ENCODE measurements at places on chromosomes 6 and 20. TPM values are rescaled to one million over a fixed set of nuclear protein-coding genes. Genes with fewer than 3 reads are reported as not detected.

ABHD16A gene
- 70.9 TPM for total RNA-seq

PPP1R3D gene
- total RNA-seq: 7.9 TPM

CCR6 gene
- not detected for total RNA-seq

GABRR2 gene
- 0.34 TPM for total RNA-seq

OXT gene
- not detected for total RNA-seq

BMP6 gene
- total RNA-seq: 0.44 TPM

- no peak overlapping the region for H3K4me3 ChIP-seq
- no peak for DNase-seq
- no peak overlapping the region for H3K27ac ChIP-seq
- H3K27me3 ChIP-seq: no peaks in the 10 kb centered on the region
- H3K4me1 ChIP-seq: peaks cover 7% of the 10 kb centered on the region
- H3K36me3 ChIP-seq: peaks cover 2% of the 10 kb centered on the region
Measured at GRCh38 chr6:137999815-138000214, 107.4 kb downstream of the PERP start.

DNA sequence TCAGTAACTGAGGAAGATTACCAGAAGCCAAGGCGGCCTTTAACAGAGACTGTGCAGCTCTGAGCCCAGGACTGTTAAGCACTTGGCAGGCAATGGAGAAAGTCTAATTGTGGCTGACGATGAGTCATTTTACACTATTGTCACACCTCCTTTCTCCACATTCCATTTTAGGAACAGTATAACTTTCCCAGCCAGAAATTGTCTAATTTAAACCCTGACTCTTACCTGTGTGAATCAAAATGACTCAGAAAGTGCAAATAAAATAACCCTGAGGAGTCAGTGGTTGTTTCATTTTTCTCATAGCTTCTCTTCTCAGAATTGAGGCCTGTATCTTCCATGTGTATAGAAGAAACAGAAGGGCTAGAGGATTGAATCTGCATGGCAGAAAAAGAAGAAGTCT, 40.0 kb upstream of the OPN5 start:
- no peaks in the 10 kb centered on the region for H3K36me3 ChIP-seq
- no peak for DNase-seq
- no peaks in the 10 kb centered on the region for H3K4me1 ChIP-seq
- H3K4me3 ChIP-seq: no peak overlapping the region

GRCh38 chr6:142958343-142958742, 13.4 kb upstream of the HIVEP2 start:
- no peaks in the 10 kb centered on the region for H3K27me3 ChIP-seq
- H3K4me3 ChIP-seq: no peak overlapping the region
- H3K36me3 ChIP-seq: no peaks in the 10 kb centered on the region
- H3K4me1 ChIP-seq: no peaks in the 10 kb centered on the region
- no peak for DNase-seq

DNA sequence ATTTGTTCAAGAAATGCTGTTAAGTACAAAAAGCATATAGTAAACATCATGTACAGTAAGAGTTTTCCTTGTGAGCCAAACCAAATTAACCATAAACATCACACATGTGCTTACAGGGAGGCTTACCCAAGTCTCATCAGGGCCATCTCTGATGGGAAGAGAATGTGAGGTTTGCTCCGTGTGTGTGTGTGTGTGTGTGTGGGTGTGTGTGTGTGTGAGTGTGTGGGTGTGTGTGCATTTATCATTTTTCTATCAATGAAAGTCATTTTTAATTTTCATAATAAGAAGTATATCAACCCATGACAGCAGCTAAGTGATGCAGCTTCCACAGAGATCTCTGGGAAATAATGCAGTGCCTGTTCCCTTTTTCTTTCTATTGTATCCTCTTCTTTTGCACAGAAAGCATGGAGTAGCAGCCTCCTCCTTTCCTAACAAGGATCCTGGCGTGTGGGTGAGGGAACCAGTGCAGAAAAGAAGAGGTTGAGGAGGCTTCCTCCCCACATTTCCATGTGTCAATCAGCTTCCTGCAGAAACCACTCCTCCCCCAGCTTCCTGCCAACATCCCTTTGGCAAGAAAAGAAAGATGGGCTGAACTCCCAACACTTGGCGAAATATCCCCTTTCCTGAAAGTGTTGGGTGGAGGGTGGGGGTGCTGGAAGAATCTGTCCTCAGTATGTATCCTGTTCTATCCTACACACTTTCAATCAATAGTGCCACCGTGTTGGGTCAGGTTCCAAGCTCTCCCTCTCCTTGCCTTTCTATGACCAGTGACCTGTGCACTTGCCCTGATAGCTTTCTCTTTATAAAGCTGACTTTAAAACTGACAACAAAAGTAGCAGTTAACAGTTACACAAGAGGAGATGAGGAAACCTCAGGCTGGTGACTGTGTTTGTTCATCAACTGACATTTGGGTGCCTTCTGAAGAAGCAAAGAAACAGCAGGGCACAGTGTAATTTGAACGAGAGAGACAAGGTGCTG, 251.8 kb upstream of the CITED2 start:
- peak overlapping the region; percentile 73 for H3K27ac ChIP-seq
- no peak for DNase-seq
- H3K27me3 ChIP-seq: no peaks in the 10 kb centered on the region
- peaks cover 6% of the 10 kb centered on the region for H3K36me3 ChIP-seq
- H3K4me1 ChIP-seq: peaks cover 27% of the 10 kb centered on the region
- H3K4me3 ChIP-seq: no peak overlapping the region

DNA sequence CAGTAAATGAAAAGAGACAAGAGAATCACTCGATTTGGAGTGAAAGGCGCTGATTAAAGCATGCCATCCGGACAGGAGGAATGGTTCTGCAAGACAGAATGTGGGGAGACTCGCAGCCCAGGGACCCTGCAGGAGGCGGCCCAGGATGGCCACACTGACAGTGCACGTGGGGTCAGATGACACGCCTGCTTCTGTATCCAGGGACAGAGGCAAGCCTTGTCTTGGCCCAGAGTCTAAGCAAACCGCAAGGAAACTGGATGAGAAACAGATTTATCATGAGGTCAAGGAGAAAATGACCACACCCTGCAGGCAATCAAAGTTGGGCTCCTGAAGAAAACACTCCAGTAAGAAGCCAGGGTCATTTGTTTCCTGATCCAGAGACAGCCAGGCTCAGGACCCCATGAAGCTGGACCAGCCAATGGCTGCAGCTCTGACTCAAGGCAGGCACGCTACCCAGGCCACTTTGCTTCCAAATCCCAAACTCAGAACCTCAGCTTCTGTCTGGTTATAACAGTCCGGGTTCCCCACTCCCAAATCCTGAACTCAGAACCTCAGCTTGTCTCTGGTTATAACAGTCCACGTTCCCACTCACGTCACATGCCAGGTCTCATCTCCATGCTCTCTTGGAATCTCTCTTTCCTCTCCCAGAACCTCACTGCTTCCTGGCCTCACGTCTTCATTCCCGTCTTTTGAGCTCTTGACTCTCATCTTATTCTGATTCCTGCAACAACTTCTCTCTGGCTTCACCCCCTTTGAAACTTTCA, 144.9 kb upstream of the THBS2 start:
- H3K27me3 ChIP-seq: no peaks in the 10 kb centered on the region
- H3K4me3 ChIP-seq: no peak overlapping the region
- H3K36me3 ChIP-seq: no peaks in the 10 kb centered on the region
- no peak for DNase-seq
- H3K27ac ChIP-seq: peak overlapping the region; percentile 68

DNA sequence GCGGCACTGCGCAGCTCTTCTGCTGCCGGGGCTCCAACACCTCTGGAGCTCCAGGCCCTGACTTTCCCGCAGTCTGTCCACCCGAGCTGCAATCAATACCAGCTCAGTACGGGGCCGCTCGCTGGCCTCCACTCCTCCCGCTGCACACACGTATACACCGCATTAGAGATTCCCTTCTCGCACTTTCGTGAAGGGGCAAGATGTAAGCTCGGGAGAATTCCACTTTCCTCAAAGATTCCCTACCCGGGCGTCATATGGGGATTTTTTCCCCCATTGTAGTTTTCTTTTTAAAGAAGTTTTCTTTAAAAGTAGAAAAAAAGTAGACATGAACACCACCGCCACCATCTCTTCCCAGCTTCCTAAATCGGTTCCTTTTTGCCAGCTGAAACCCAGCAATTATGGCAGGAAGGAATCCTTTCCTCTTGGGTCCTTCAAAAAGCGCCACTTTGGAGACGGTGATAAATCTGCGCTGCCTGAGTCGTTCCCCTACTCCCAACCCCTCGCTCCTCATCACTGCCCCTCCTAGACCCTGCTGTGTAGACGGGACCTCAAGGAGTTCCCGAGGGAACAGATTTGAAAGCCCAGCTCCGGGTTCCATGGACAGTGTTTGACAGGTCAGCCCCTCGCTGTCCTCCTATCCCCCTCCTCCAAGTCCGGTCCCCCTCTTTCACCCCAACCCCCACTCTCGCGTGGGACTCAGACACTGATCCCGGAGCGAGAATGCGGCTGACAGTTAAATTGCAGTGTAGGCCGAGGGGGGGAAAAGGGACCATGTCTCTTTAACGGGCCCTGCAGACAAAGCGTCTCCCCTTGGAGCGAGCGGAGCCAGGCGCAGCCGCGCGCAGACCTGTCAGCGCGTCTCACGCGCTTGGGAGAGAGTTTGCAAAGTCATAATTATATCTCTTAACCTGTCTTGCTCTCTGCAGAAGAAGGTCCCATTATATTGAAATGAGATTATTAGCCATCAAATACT, 39.5 kb downstream of the NCR2 start:
- no peak for DNase-seq
- H3K36me3 ChIP-seq: no peaks in the 10 kb centered on the region
- peaks cover 98% of the 10 kb centered on the region for H3K27me3 ChIP-seq
- peak overlapping the region; percentile 36 for H3K4me3 ChIP-seq
- no peak overlapping the region for H3K27ac ChIP-seq

DNA sequence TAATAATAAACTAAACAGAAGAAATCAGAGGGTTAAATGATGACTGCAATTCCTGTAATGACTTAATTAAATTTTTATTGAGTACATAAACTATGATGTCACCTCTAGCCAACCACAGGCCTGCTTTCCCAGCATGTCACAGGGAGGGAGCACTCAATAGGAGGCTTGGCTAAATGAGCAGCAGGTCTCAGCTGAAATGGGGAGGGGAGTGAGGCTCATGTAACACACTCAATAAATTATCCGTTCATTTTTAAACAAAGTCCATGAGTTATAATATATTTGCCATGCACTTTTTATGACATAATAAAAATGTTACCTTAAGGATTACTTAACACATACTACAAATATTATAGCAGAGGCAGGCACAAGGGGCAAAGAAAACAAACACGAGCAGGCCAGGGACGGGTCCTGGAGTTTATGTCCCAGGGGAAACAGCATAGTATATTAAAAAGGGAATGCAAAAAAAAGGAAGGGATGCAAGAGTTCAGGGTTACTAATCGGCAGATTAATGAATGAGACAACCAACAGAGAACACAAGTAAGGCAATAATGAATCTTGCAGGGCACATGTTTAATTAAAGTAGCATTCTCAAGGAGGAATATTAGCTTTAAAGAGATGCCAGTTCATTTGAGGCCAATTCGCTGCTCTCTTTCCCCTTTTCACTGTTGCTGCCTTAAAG, 27.1 kb upstream of the FAM83C start:
- no peaks in the 10 kb centered on the region for H3K27me3 ChIP-seq
- H3K4me1 ChIP-seq: no peaks in the 10 kb centered on the region
- DNase-seq: no peak

- no peak overlapping the region for H3K4me3 ChIP-seq
- H3K4me1 ChIP-seq: peaks cover 17% of the 10 kb centered on the region
- H3K36me3 ChIP-seq: no peaks in the 10 kb centered on the region
Measured at GRCh38 chr20:1870792-1871550, 24.2 kb upstream of the SIRPA start.

- H3K4me1 ChIP-seq: peaks cover 46% of the 10 kb centered on the region
- H3K36me3 ChIP-seq: no peaks in the 10 kb centered on the region
- H3K4me3 ChIP-seq: no peak overlapping the region
- DNase-seq: no peak
Measured at GRCh38 chr6:33613795-33614168, 7.3 kb upstream of the ITPR3 start.

DNA sequence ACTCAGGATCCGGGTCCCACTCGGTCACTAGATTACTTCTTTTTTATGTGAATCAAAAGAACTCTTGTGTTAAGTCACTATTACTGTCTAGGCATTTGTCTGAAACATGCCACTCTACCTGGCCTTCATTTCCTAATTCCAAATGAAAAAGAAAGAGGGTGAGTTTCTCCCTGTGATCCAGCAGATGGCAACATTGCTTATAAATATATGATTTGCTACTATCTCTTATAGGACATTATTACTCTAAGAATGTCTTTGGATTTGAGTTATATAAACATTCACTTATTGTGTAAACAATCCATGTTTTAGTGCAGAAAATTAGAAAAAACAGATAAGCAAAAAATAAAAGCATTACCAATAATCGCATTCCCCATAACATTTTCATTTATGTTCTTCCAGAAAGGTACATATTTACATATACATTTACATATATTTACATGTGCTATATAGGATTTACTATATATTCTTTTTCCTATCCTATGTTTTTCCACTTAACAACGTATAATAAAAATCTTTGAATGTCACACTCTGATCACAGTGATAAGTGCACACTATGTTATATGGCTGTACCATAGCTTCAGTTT, 66.9 kb downstream of the FAXC start:
- H3K4me3 ChIP-seq: no peak overlapping the region
- DNase-seq: no peak
- no peak overlapping the region for H3K27ac ChIP-seq
- H3K36me3 ChIP-seq: peaks cover 3% of the 10 kb centered on the region
- H3K27me3 ChIP-seq: no peaks in the 10 kb centered on the region
- no peaks in the 10 kb centered on the region for H3K4me1 ChIP-seq

DNA sequence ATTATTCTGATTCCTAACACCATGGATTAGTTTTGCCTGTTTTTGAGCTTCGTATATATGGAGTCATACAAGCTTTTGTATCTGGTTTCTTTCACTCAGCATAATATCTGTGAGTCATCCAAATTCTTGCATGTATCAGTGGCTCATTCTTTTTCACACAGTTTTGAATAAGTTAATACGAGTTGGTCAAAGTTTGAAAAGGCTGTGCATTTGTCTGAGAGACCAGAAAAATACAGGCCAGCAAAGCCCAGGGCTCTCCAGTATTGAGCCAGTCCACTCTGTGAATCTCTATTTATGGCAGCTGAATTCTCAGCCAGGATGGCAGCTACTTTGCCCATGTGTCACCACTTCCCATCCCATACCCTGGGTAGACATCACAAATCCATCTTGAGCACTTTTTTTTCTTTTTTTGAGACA, 7.2 kb upstream of the CHMP4B start:
- DNase-seq: no peak
- H3K4me1 ChIP-seq: no peaks in the 10 kb centered on the region
- no peaks in the 10 kb centered on the region for H3K36me3 ChIP-seq
- no peak overlapping the region for H3K4me3 ChIP-seq
